ENCODE measurements at places on chromosomes 16 and 17. TPM values are rescaled to one million over a fixed set of nuclear protein-coding genes. Genes with fewer than 3 reads are reported as not detected.
A peak's percentile ranks its signal among the peaks of the same experiment; 100 is the strongest.

- no peak for DNase-seq
These were observed 29.6 kb downstream of the SGSM2 start for GRCh38 chr17:2366747-2367494.

Gene PIGL
- total RNA-seq, result 15.6 TPM

- DNase-seq, result no peak
These were observed 28.0 kb downstream of the DCUN1D3 start for GRCh38 chr16:20871941-20872815.

GRCh38 chr17:19510903-19511302 is 22.8 kb upstream of the SLC47A1 start:
- no peak for DNase-seq

Gene CD300H
- total RNA-seq, result not detected

Gene RNF40
- total RNA-seq, result 57.8 TPM

Gene PIPOX
- total RNA-seq, result not detected

Gene GCGR
- not detected for total RNA-seq

- DNase-seq, result peak; percentile 94
These were observed 3.9 kb downstream of the TRPV2 start for GRCh38 chr17:16419074-16419928.

Gene PAQR4
- total RNA-seq, result 15.3 TPM

Gene CALB2
- total RNA-seq, result 11.3 TPM

GRCh38 chr16:35174016-35174415 is 1714.6 kb downstream of the TP53TG3F start:
- DNase-seq, result no peak

Gene CIAPIN1
- 92.5 TPM for total RNA-seq

DNA sequence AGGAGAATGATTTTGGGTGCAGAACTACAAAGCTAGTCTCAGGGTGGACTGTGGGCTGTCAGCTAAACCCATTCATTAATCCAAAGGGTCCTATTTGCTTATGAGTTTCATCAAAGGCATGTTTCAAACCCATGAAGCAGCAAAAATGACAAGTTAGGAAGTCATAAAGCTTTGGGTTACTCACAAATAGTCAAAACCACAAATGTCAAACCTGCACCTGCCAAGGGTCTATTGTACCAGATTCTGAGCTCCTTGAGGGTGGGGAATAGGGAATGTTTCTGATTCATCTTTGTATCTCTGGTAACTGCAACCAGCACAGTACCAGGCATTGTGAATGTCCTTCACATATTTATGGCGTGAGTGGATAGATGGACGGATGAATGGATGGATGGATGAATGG is 317.7 kb downstream of the MAF start:
- no peak for DNase-seq

Gene SETD1A
- 1.0 TPM for total RNA-seq

- DNase-seq, result no peak
These were observed 195.5 kb upstream of the CCL2 start for GRCh38 chr17:34059423-34060220.

- DNase-seq, result no peak
These were observed 154.7 kb downstream of the KCNJ2 start for GRCh38 chr17:70324031-70324430.

DNA sequence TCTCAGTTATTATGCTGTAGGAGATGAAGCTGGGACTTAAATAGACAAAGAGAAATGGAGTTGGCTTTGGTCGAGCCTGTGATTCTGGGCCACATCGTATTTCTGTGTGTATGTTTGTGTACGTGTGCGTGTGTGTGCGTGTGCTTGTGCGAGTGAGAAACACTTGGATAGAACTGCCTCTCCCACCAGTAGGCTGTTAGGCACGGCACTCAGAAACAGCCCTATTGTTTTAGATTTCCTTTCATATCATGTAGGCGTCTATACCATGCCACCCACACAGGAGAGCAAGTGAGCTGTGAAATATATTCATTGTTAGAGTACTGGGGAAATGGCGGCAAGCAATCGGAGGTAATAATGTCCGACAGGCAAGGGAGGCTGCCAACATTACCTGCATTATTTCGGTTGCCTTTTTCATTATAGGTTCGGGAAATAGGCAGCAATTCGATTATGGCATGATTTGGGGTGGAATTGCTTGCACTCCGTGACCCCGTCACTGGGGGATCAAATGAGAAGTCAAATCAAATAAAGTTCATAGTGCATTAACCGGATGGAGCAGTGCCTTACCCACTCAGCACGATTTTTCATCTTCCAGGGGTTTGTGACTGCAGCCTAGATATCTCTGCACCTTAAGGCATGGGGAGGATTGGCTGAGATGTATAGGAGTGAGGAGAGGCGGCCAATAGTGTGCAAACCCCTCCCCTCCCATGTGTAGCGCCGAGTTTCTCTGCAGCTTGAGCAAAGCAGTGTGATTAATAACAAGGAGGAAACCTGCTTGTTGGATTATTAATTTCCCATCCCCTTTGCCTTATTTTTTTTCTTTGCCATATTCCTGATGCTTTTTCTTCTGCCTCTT is 89.6 kb downstream of the RBFOX1 start:
- DNase-seq, result peak; percentile 6

DNA sequence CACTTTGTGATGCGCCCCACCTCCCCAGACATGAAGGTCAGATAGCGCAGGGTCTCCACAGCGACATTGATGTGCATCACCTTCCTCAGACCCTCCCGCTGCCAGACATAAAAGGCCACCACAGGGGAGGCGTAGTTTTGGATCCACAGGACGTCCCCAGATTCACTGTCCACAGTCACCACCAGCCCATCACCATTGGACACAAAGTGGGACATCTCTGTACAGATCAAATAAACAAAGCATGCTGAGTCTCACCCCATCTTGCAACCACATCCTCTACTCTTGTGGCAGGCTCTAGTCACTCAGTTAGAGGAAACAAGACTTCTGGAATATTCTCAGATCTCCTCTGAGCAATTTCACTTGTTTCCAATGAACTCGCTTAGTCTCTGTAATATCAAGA is 46.3 kb upstream of the ICAM2 start:
- DNase-seq, result no peak

Gene DNASE1
- 3.2 TPM for total RNA-seq

Gene KCNG4
- total RNA-seq, result not detected

Gene LPO
- not detected for total RNA-seq

Gene KRT23
- total RNA-seq, result not detected

GRCh38 chr17:59234631-59235030 is 14.3 kb downstream of the GDPD1 start:
- DNase-seq, result no peak

DNA sequence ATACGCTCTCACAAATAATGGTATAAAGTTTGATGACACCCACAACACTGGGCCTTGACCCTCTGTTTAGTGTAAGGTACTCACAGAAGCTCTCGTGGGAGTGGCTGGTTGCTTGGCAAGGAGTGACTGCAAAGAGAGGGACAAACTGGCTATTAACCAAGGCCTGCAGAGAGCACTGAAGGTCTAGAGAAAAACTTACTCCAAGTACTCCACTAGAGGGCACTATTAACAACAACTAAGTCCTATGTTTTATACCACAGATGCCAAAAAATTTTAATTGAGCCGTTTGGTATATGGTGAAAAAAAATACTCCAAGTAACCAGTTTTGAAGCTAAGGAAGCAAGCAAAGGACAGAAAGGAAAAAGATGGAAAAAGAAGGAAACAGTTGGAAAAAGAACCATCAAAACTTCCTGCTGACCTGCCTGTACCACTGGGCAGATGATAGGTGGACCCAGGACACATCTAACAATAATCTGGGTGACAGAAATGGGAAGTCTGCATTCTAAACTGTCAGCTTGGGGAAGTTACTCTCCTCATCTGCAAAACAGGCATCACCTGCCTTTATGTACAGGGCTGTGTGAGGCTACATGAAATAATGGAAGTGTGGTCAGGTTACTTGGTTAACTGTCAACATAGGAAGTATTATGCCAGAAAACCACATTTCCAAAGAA is 23.2 kb downstream of the DYNC1LI2 start:
- DNase-seq, result no peak

- no peak for DNase-seq
These were observed 49.3 kb downstream of the SCNN1B start for GRCh38 chr16:23351360-23351759.

DNA sequence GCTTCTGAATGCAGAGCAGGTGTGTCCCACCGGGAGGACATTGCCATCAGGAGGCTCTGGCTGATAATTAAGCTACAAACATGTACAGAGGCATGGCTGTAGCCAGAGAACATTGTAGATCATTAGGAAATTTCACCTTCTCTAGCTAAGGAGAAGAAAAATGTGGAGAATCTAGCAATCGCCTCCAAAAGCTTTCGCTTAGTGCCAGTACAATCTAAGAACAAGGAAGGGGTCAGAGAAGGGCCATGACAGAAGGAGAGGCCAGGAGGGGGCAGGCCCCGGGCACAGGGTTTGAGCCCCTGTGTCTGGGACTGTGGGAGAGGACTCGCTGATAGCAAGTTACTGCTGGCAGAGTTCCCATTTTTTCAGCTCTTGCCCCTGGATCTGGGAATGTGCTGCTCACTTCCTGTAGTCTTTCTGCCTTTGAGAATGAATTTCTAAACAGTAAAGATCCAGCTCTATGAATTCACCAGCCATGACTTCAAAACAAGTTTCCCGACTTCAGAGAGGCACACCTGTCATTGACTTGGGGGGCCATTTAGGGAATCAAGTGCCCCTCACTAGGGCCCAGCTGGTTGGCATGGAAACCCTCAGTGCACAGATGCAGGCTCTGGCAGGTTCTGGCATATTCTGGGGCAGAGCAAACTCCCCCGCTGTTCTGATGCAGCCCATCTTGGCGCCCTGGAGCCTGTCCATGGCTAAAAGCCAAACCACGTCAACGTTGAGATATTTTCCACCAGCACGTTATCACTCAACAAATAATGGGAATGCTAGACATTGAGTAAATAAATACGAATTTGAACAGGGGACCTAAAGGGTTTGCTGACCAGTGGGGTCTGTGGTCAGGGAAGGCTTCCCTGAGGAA is 59.5 kb upstream of the CACNG4 start:
- peak; percentile 71 for DNase-seq

DNA sequence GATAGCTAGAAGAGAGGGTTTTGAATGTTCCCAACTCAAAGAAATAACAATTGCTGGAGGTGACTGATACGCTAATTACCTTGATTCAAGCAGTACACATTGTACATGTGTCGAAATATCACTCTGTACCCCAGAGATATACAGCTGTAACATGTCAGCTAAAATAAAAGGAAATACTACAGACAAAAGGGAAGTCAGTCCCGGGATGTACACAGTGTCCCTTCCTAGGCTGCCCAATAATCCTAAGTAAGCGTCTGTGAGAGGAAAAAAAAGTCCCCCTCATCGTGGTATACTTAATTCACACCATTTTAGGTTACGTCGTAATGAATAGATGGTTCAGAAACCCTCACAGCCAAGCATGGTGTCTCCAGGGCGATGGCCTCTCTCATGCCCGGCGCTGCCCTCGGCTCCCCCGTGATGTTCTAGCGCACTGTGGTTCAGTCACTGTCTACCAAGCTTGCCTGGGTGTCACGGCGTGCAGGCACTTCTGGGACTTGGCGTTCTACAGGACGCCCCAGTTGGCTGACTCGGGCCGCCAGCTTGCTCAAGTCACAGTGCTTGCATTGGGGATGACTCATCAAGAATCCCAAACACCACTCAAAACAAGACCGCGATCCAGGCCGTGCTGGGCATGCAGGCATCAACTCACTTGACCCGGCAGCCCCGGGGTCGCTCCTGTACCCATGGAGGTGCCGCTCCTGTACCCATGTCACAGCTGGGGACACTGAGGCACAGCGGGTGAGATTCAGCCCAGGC is 27.6 kb downstream of the CCDC40 start:
- peak; percentile 73 for DNase-seq

GRCh38 chr17:73759734-73760438 is 115.6 kb upstream of the SDK2 start:
- no peak for DNase-seq

GRCh38 chr16:13545271-13545670 is 374.7 kb upstream of the ERCC4 start:
- no peak for DNase-seq

DNA sequence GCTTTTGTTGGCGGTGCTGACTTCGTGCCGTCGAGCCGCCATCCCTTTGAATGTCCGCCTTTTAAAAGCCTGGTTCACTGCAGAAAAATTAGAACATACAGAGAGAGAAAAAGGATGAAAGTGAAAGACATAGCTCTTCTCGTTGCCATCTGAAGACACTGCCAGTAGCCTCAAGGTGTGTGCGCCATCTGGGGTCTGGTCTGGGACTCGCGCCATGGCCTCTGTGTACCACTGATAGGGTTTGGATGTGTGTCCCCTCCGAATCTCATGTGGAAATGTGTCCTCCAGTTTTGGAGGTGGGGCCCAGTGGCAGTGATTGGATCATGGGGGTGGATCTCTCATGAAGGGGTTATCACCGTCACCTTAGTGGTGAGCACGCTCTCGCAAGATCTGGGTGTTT is 15.5 kb downstream of the GSE1 start:
- DNase-seq, result no peak

GRCh38 chr16:2839650-2840450 is 9.7 kb downstream of the ZG16B start:
- no peak for DNase-seq

GRCh38 chr17:42536372-42537155 is 523 bp downstream of the NAGLU start:
- DNase-seq, result peak; percentile 83

DNA sequence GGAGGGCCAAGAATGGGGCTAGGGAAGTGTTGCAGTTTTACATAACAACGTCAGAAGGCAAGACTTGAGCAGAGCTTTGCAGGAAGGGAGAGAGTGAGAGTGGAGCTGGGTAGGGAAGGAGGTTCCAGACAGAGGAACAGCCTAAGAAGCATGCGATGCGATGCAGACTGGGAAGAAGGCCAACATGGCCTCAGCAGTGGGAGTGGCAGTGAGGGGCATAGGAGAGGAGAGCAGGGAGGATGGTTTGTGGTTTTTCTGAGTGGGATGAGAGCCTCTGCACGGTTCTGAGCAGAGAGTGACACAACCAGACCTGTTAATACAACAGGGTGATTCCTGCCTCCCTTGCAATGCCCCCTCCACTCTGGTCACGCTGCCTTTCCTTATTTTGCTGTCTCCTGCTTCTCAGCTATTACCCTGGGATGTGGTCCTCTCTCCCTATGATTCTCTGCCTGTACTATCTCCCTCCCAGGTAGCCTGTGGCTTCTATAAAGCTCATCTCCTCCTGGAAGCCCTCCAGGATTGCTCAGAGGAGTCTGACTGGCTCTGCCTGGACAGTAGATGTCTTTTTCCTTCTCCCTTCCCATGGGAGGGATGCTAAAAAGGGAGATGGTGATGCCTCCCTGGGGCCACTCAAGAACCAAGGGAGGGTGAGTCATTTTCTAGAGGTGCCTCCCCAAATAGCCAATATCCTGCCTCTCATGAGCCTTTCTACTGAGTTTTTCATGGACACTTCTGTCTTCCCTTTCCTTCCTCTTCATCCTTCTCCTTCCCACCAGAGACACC is 38.7 kb upstream of the NGFR start:
- peak; percentile 80 for DNase-seq

GRCh38 chr17:47872019-47872650 is 21.2 kb upstream of the SP6 start:
- DNase-seq, result peak; percentile 37

Gene RAB26
- 0.11 TPM for total RNA-seq

GRCh38 chr16:10386517-10387100 is 748 bp downstream of the ATF7IP2 start:
- no peak for DNase-seq

GRCh38 chr17:12362853-12363455 is 302.7 kb upstream of the MYOCD start:
- DNase-seq, result no peak

GRCh38 chr17:43650471-43650870 is 11.3 kb downstream of the MEOX1 start:
- no peak for DNase-seq

Gene TMEM88
- total RNA-seq, result not detected

Data from Daoy (cell line).